ENCODE measurements at places on chromosomes 1 and 21.

- DNase-seq = no peak
Measured at GRCh38 chr1:78591971-78592370, 28.3 kb upstream of the IFI44L start.

- no peak for DNase-seq
Measured at GRCh38 chr1:236098267-236098666, 33.4 kb upstream of the NID1 start.

GRCh38 chr1:206784471-206784903 lies 12.2 kb upstream of the IL10 start:
- peak; percentile 76 for DNase-seq

DNA sequence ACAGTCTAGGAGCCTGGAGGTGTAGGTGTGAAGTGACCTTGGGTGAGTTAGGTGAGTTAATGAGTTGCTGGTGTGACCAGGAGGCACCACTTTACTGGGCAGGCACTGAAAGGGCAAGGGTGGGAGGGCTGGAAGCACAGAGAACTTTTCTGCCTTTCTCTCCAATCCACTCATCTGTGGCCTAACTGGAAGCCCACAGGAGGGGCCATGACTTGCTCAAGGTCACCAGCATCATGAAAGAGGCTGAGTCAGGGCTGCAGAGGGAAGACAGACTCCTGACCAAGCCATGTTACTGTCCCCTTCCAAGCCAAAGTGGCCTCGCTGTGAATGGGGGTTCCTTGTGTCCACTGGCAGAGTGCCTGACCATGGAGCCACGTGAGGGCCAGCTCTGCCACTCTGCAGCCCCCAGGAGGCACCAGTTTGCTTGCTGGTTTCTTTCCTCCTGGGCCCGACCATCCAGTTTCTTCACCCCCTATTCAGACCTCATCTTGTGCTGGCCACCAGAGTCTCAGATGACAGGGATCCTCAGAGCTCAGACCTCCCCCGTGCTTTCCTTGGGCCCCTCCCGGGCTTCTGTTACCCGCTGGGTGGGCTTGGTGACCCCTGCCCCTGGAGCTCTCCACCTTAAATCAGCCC lies 4.3 kb upstream of the BSND start:
- no peak for DNase-seq

DNA sequence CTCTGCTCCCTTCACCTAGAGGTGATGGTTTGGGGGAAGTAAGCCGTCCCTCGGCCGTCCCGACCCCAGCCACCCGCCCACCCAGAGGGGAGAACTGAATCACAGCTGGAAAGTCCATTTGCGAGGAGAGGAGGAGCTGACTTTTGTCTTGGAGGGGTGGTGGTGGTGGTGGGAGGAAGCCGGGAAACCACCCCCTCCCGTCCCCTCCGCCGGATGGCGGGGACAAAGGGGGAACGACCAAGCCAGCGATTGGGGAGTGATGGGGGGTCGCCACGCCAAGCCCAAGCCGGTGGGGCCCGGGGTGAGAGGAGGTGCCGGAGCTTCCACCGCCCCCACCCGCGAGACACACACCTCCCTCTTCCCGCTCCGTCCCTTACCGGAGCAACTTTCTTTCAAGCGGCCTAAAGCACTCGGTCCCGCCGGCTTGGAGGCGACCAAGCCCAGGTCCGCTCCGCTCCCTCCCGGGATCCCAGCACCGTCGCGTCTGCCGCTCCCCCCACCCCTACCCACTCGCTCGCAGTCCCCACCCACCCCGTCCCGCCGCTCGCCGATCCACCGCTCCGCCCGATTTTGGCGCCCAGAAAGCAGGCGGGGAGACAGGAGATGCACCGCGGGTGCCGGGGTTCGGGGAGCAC lies 540 bp downstream of the ARHGEF2 start:
- DNase-seq = peak; percentile 65

DNA sequence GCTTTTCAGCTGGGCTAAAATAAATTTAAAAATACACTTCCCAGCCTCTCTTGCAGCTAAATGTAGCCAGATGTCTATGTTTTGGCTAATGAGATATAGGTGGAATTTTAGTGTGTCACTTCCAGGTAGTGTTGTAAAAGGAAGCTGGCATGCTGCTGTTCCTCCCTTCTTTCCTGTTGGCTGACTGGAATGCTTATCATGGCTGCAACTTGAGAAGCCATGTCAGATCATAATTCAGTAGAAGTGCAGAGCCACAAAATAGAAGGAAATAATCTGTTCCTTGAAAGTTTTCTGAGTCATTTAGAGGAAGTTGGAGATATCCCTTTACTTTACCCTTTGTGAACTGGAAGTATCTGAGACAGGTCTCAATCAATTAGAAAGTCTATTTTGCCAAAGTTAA lies 10.9 kb upstream of the RBM15 start:
- DNase-seq = no peak

DNA sequence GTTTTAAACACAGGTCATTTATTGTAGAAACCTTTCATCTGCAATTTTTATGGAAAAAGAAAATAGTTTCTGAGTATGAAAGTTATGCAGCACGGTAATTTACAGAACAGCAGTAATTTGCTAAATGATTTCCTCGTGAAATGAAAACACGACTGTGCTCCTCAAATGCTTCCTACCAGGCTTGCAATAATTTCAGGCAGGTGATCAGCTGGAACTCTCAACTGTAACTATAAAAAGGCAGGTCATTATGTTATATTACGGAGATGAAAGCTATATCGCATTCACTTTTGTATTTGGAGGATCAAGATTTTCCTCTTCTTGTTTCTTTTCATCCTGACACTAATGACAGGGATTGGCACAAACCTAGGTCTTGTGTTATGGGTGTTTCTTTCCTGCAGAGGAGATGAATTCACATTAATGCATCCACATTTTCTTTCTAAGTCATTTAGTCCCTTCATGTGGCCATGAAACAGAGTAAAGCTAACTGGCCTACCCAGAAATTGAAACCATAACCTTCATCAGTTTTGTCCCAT lies 57.4 kb downstream of the SAMSN1 start:
- DNase-seq = no peak

Measured in activated CD4-positive, alpha-beta T cell treated with anti-CD3 and anti-CD28 coated beads for 24 hours (primary cell).